ENCODE measurements at places on chromosomes 2 and 18.

GRCh38 chr2:15913146-15913545 is 27.2 kb upstream of the MYCN start:
- DNase-seq = no peak

- DNase-seq = no peak
Measured at GRCh38 chr2:155692106-155692505, 640.4 kb downstream of the NR4A2 start.

GRCh38 chr18:57444301-57444759 is 9.2 kb downstream of the ONECUT2 start:
- no peak for DNase-seq

DNA sequence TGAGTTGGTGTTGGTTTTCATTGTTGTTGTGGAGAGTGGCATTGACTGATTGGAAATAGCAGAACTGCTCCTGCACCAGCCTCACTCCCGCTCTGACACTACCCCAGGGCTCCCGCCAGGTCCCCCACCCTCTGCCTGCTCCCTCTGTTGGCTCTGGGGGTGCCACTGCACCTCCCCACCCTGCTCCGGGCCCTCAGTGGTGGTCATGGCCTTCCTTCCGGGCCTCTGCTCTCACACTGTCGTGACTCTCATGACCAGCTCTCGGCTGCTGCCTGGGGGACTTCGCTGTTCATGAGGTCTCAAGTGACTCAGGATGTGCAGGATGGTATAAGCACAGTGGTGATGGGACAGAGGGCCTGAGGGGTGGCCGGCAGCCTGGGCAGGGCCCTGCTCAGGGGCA is 113.2 kb downstream of the MARCHF4 start:
- no peak for DNase-seq

DNA sequence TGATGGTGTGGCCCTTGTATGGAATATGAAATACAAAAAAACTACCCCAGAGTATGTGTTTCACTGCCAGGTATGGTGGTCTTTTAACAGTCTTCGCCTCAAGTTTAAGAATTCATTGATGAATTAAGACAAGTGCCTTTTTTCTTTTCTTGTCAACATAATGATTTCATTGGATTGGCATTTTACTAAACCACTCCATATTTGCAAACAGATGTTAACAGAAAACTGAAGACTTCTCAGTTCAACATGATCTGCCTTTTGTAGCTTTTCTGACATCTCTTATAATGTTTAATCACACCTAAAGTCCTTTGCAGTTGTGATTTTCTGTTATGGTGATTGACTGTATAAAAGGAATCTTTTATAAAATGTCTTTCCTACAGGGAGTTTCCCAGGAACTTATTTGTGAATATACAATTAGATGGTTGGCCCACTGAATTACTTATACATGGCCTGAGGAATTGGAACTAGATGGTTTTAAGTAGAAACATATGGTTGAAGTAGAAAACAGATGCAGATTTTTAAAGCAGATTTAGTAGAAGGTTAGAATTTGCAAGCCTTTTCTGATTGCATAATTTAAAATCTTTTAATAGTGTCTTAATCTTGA is 39.7 kb downstream of the DYNC1I2 start:
- no peak for DNase-seq

DNA sequence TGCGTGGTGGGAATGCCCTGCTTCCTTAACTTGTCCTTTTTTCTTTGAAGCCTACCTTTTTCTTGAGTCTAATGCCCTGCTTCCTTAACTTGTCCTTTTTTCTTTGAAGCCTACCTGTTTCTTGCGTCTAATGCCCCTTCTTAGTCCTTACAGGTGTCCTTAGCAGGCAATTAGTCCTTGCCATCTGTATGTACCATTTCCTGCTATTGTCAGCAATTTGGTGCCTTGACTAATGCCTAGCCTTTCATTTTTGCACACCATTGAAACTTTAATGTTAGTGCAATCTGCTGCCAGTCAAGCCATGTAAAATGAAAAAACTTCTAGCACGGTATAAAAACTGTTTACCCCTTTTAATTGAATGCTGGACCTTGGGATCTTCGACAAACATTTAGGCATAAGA is 4.3 kb downstream of the KDM3A start:
- no peak for DNase-seq

DNA sequence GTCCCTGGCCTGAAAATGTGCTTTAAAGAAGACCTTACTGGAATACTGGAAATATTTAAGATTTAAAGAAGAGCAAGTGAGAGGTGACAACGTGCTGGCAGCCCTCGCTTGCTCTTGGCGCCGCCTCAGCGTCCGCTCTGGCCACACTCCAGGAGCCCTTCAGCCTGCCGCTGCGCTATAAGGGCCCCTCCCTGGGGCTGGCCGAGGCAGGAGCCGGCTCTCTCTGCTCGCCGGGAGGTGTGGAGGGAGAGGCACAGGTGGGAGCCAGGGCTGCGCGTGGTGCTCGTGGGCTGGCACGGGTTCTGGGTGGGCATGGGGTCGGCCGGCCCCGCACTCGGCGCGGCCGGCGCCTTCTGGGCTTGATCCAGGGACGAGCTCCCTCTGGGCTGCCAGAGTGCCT is 2.9 kb upstream of the COQ10B start:
- DNase-seq = no peak

- DNase-seq = no peak
Measured at GRCh38 chr18:12304351-12305210, 3.5 kb upstream of the TUBB6 start.
